ENCODE measurements at places on chromosomes 6 and 20.

GRCh38 chr6:97422171-97422570, 139.2 kb upstream of the MMS22L start:
- no peak for DNase-seq

- DNase-seq: no peak
These were observed 477.5 kb downstream of the PRKN start for GRCh38 chr6:162249907-162250642.

DNA sequence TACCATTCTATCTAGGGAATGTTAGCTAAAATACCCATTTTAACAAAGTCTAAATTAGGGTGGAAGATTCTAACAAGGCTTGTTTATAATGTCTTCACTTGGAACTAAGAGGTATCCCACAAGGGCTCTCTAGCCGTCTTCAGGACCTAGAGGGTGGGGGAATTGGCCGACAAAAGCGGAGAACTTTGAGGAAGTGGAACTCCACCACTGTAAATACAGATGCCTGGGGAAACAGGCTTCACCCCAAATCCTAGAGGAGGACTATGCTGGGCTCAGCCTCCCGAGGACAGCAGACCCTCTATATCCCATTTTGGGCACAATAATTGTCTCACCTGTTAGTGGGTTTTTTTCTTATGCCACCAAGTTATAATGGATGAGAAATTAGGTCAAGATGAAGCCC, 58.0 kb upstream of the TFB1M start:
- DNase-seq: no peak

DNA sequence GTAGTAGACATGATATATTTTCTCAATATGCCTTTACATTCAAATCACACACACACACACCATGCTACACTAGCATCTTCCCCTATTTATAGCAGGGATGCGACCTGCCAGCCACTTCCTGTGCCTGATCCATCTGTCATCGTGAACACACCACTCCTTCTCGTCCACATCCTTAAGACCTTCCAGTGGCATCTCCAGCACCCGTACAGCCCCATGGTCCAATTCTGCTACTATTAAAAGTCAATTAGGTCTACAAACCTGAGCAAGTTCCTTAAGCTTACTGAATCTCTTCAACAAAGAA, 54.5 kb downstream of the KIF16B start:
- DNase-seq: no peak

DNA sequence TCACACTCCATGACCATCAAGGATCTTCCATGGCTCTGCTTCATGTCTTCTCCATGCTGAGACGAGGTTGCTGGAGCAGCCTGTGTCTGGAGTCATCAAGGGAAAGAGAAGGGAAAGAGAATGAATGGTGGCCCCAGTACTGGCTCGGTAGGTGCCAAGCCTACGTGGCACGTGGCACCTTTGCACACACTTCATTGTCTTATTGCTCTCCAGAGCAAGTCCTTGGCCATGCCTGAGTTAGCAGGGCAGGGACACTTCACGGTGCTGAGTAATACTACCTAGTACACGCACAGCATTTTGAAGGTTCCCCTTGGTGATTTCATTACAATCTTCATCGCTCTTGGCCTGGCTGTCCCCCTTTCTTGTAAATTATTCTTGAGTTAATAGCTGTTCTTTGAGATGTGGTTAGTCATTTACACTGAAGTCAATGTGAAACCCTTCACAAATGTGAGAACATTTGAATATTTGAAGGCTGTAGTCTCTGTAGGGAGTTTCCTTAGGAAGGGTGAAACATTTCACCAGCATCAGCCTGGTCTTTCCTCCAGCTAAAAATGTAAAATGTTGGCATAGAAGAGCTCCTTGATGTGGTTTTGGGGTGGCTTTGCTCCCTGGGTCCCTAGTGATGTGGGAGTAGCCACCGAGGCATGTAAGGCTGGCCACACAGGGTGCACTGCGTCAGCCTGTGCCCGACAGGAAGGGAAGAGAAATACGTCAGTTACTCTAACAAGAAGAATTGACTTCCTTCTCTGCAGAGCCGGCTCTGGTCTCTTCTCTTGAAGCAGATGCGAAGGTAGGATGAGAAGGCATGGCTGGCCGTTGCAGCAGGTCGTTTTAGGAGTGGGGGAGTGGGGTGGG, at the start of gene SYTL3:
SYTL3 (plus strand) TSS at position 766 of the 855 bp plus-strand sequence. CDS start 13,215 bp downstream, outside the sequence.
- DNase-seq: peak; percentile 86

GRCh38 chr6:118755941-118756646, 104.7 kb upstream of the CEP85L start:
- DNase-seq: peak; percentile 20

DNA sequence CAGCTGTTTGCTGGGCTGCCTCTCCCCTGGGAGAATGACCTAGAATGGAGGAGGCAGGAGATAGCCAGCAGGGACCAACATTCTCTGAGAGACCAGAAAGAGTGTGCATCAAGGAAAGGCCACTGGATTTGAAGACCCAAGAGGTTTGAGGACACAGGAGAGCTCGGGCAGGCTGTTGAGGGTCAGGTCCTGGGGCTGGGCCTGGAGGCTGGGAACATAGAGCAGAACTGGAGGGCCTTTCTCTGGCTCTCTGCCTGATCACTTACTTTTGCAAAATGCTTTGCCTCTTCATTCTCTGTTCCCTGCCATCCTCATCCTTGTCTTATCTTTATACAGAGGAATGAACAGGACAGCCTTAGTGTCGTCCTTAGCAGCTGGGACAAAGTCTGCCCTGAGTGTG, 2.5 kb downstream of the IYD start:
- no peak for DNase-seq

- DNase-seq: peak; percentile 71
These were observed 55.7 kb upstream of the SLC23A2 start for GRCh38 chr20:5056801-5057599.

DNA sequence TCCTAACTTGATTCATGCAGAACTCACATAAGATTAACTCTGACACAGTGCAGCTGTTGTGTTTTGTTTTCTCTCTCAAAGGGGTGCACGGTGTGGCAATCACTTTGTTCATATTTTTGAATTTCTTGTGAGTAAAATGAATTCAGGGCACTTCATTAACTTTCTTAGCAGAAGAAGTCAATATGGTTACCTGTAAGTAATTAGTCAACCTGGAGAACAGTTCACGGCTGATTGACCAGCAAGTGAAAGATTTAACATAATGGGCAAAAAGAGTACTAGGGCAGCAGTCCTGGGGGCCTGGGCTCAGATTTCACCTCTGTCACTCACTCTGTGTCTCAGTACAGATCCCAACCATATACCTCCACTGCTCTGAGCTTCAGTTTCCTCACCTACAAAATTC, 102.4 kb upstream of the SPTLC3 start:
- no peak for DNase-seq

DNA sequence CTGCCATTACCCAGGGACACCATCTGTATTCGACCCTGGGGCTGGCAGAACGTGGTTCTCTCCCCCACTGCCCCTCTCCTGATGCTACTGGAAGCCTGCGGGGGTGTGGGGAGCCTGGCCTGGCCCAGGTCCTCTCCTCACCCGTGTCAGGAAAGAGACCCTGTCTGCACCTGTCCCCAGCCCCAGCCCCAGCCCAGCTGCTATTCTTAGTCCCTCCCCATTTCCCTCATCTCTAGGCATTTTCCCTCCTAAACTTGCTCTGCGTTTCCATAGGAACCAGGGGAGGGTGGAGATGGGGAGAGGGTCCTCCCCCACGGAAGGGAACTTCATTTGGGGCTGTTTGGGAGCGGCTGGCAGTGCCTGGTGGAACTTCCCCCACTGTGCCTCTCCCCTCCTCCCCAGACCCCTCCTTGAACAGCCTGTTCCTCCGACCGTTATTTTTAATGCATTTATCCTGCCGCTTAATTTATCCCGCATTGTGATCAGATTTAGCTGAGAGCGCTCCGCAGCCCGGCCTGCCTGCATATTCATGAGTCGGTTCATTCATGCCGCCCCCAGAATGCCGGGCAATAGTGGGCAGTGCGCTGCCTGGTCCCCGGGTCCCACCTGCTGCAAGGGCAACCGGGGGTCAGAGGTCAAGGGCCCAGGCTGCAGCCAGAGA, 31.8 kb upstream of the DLGAP4 start:
- no peak for DNase-seq

DNA sequence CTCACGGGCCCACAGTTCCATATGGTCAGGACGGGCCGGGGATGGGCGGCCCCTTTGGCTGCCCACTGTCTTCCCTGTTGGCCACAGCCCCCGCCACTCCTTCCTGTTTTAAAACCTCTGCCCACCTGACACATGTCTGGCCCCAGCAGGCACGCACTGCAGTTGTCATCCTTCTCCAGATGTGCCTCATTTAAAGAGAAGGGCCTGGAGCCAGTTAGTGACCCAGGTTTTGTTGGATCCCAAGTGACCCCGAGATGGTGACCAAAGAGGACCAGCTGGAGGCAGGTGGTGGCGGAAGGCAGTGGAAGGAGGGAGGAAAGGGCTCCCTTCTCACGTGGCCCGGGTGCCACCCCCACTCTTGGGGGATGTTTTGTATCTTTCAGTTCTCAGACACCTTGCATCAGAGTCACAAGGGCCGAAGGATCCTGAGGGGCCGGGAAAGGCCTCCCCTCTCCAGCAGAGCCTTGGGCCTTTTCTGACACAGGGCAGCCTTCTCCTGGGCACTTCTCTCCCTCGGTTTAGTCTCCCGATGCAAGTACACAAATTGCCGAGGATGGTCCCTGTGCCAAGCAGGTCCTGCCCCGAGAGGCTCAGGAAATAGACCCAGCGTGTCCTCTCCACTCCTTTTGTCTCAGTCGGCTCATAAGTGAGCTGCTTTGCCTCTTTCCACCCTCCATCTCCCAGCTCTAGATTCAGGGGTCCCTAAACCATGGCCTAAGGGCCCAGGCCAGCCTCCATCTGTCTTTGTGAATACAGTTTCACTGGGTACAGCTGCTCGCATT, 117.6 kb downstream of the SULF2 start:
- no peak for DNase-seq

DNA sequence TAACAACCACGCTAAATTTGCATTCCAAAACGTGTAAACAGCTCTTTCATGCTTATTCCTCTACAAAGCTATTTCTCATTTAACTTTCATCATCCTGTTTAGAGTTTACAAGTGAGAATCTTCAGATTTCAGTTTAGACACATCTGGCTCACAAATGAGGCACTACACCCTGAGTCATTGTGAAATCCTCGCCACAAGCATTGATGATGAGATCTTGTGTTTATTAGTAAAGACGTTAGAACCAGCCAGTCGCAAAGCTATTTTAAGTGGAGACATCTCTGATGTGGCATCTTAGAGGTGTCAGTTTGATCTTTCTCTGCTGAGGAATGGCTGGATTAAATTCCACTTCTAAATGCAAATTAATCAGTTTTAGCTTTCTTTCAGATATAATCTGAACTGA, 8.3 kb upstream of the ISM1 start:
- DNase-seq: no peak

DNA sequence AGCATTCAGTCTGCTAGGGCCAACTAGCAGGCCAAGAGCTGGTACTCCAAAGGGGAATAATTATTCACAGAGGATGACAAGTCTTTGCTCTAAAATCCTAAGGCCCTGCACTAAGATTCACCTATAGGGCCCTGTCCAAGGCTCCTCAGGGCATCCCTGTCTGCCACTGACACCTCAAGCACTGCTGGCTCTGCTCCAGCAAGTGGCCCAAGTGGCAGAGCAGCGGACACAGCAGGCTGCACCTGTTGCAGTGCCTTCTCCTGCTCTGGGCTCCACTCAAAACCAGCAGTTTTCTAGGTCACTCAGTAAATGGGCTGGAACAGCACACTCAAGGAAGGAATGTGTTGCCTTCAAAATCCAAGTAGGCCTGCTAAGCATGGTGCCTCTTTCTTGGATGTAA, 36.4 kb upstream of the SMOC2 start:
- peak; percentile 21 for DNase-seq

GRCh38 chr6:69801225-69801624, 4.4 kb upstream of the LMBRD1 start:
- DNase-seq: no peak

DNA sequence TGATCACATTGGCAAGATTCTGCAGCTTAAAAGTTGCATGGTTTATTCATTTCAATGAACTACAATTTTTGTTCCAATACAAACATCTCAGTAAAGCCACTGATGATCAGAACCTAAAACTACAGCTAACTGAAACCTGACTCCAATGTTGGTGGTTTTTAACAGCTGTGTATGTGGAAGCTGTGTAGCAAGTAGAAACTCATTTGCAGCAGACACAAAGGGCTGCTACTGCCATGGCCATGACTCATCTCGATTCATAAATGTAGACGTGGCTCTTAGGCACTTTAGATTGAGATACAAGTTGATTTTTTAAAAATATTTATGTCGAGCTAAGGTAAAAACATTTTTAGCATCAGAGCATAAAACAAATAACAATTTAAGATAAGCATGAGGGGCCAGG, 19.5 kb upstream of the MAP3K4 start:
- no peak for DNase-seq

- no peak for DNase-seq
These were observed 72.7 kb downstream of the GINS1 start for GRCh38 chr20:25480156-25480555.

GRCh38 chr6:73388433-73388799, 6.2 kb upstream of the DDX43 start:
- no peak for DNase-seq

DNA sequence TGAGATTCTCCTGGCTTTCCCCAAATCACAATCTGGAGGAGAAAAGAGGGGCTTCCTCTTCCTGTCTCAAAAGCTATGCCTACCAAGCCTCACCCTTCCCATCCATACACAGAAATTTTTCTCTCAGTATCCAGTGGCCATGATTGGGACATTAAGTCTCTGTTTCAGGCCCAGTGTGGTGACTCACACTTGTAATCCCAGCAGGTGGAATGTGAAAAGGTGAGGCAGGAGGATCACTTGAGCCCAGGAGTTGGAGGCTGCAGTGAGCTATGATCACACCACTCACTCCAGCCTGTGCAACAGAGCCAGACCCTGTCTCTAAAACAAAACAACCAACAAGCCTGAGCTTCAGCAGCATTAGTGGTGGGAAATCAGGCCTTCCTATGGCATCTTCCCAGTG, 210.0 kb downstream of the OGFRL1 start:
- no peak for DNase-seq

DNA sequence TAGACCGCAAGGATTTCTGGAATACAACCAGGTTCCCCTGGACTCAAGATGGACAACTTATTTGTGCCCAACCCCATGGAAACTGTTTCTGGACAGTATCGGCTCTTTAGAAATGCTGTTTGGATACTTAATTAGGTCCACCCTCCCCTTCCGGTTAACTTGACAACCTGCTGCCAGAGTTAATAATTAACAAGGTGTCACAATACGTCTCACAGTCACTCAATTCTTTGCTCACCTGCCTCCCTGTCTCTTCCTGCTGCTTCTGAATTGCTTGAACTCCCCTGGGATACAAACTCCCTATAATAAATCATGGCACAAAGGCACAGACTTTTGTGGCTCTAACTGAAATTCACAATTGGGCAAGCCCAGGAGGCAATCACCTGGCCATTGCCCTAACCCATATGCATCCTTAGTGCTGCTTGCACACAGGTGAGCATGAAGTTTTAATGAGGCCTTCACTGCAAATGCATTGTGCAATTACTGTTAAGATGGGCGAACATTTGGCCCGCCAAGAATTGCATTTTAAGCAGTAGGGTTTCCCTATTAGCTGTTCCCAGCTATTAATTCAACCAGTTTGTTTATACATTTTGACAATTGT, 504.4 kb upstream of the NOX3 start:
- no peak for DNase-seq

GRCh38 chr6:166860392-166860791, 96.0 kb downstream of the RNASET2 start:
- DNase-seq: no peak
